T follicular helper cell (primary cell): ENCODE measurements at places on chromosomes 13 and 19.

DNA sequence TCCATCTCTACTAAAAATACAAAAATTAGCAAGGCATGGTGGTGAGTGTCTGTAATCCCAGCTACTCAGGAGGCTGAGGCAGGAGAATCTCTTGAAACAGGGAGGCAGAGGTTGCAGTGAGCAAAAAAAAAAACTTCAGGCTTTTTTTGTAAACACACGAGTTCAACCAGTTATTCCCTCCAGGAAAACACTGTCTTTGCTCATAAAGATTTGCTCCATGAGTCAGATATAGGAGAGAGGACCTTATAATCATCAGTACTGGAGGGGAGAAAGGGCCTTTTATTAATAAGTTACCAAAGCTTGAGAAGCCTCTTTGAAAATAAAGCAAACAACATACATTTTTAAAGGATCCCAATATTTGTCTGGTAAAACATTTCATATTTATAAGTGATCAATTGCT, 110.7 kb downstream of the EFNB2 start:
- no peak for DNase-seq

DNA sequence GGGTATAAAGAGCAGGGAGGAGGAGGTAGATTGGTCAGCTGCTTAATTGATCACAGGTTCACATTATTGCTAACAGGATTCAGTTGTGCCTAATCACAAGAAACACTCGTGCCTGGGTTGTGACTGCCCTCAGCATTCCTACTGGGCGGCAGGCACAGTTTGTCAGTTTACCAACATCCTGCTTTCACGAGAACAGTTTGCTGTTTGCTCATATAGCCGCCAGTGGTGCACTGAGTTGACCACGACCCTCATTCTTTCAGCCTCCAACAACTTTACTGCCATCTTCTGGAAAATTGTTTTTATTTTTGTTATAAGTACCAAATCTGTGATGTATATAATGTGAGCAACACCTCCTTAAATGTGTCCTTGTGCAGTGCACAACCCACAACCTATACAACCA, 16.2 kb upstream of the IFT88 start:
- DNase-seq: no peak

DNA sequence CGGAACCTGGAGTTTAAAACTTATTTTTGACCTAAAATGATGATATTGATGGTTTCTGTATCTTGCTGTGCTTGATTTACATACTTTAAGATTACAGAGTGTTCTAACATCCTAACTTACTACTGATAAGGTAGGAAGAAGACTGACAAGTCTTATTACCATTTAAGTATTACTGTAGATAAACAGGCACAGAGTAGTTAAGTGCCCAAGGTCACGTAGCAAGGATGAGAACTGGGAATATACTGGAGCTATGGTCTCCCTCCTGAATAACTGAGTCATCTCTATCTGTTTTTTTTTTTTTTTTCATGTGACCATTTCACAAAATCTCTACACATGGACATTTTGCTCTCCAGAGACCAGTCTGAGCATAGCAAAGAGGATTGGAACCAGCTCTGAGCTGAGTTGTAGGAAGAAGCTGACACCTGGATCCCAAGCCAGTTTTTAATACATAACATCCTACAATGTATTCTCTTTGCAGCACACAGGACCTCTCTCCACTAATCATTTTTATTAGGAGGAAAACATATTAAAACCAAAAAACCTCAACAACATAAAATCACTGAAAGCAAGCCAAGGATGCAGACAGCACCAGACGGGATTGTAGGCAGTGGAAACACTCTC, 173.5 kb downstream of the DNAJC15 start:
- DNase-seq: no peak

- DNase-seq: no peak
These were observed at the start of gene FAM187B for GRCh38 chr19:35228177-35228930. FAM187B (minus strand) TSS chr19:35228739; CDS start chr19:35228680, 59 bp downstream.

GRCh38 chr19:56118666-56119581, 2.2 kb downstream of the ZNF787 start:
- DNase-seq: no peak

- no peak for DNase-seq
These were observed 579.1 kb downstream of the KCTD12 start for GRCh38 chr13:76307142-76307541.

GRCh38 chr13:36163286-36163685, 32.1 kb upstream of the DCLK1 start:
- no peak for DNase-seq

- DNase-seq: no peak
These were observed 87.8 kb downstream of the IPO5 start for GRCh38 chr13:98041081-98041820.

GRCh38 chr19:46744005-46744691, 1.7 kb upstream of the FKRP start:
- no peak for DNase-seq

DNA sequence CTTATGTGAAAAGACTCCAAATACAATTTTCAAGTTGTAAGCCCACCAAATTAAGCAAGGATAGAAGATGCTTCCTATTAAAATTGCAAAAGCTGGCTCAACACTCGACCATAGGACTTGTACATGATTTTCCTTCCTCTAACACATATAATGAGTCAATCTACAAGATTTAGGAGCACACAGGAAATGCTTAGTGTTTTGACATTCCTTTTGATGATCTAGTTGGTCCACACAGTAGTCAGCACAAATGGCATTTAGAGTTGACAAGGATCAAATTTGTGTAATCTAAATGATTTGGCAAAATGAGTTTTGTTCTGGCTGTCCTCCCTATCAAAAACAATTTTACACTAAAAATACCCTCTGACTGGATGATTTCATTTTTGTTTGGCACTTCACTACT, 340.2 kb downstream of the DIAPH3 start:
- DNase-seq: no peak

DNA sequence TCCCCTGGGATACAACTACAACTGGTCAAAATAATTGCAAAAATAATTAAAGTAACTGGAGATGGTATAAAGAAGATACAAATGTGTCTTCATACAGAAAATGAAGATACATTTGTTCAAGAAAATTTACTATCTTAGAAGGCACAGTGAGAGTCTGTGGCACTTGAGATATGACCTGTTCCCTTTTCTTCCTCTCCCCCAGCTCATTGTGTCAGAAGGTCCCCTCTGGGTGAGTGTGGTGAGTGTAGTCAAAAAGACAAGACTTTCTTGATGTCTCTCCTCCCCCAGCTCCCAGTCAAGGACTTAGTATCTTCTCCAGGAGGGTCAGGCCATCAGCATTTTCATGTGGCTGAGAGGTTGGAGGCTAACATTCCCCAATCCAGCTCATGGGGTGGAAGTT, 51.7 kb downstream of the EDNRB start:
- DNase-seq: no peak

- DNase-seq: no peak
These were observed 7.9 kb upstream of the GGACT start for GRCh38 chr13:100596516-100596915.

GRCh38 chr19:2461751-2462634, 5.2 kb upstream of the LMNB2 start:
- DNase-seq: peak; percentile 24

- no peak for DNase-seq
These were observed 2.4 kb downstream of the ADAMTSL5 start for GRCh38 chr19:1510442-1510806.

DNA sequence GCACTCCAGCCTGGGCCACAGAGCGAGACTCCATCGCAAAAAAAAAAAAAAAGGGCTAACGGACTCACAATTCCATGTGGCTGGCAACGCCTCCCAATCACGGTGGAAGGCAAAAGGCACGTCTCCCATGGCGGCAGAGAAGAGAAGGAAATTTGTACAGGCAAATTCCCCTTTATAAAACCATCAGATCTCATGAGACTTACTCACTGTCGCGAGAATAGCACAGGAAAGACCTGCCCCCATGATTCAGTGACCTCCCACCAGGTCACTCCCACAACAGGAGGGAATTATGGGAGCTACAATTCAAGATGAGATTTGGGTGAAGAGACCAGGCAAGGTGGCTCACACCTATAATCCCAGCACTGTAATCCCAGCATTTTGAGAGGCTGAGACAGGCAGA, 18.7 kb upstream of the NMRK2 start:
- DNase-seq: no peak

GRCh38 chr19:51549533-51550324, 18.3 kb upstream of the SIGLEC6 start:
- DNase-seq: no peak

DNA sequence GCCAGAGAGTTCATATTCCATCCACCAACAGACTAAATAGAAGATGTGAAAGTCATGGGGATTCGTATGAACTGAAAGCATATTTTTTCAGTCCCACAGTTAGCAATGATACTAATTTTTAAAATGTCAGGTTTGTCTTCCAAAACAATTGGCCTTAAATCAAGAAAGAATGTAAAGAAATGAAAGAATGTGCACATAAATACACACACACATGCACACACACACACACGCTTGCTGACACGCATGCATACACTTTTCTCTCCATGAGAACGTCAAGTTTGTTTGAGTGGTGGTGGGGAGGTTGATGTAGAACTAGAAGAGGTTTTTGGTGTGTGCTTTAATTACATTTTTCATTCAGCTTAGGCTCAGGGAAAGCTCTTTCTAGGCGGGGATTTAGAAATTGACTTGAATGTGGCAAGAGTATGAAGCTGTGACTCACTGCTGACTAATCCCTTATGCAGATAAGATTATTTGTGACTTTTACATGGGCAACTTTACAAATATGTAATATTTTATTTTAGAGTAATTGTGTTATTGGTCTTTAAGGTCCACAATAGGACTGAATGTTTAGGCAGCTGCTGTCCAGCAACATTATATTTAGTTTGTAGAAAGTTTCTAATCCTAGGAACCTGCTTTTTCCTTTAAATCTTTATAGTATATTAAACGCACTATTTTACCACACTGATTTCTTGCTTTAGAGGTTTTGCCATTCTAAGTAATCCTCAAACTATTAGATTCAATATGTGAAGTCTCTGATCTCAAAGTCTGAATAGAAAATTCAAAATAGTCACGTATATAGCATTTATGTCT, 18.8 kb downstream of the FLT1 start:
- no peak for DNase-seq

GRCh38 chr13:74025369-74025768, 108.8 kb downstream of the KLF12 start:
- DNase-seq: no peak

DNA sequence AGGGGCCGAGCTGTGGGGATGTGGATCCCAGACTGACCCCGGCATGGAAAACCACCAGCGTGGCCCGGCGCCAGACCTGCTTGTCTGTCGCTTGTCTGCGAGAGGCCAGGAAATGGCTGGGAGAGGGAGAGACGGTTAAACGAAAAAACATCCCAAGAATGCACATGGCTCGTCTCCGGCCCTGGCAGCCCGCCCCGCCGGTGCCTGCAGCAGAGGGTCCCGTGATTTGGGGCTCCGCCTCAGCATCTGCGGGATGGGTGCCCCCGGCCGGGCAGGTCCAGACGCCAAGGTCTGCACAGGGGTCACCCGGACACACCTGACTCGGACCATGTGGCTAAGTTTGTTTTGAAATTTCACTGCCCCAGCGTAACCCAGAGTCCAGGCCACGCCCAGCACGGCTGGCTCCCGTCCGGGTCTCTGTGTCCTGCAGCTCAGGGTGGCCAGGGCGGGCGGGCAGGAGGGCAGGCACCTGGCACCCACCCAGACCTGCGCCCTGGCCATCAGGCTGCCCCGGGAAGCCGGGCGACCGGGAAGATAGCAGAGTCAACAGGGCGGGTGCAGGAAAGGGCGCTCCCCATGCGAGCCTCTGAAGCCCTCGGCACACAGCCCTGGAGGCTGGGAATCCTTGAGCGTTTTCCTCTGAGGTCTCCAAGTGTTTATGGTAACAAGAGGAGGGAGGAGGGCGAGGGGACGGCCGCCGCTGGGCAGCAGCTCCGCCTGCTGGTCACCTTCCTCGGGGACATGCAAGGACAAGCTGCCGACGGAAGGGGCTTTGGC, 103.2 kb downstream of the GADD45B start:
- peak; percentile 18 for DNase-seq

DNA sequence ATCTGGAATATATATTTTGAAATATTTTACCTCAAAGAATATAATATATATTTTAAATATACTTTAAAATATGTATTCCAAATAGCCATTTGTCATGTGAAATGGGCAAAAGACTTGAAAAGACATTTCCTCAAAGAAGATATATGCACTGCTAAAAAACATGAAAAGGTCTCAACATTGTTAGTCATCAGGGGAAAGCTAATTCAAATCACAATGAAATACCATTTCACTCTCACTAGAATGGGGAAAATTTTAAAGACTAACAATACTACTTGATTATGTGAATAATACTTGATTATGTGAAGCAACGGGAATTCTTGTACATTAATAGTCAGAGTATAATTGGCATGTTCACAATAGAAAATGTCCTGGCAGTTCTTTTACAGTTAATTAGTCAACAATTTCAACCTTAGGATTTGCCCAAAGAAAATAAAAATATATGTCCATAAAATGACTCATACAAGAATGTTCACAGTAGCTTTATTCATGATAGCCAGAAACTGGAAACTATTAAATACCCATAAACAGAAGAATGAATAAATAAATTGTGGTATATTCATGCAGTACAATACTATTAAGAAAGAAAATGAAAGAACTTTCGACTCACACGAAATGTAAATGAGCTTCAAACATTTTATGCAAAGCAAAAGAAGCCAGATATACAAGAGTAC, 6.8 kb upstream of the KBTBD6 start:
- no peak for DNase-seq

- DNase-seq: no peak
These were observed 409.0 kb downstream of the GPC6 start for GRCh38 chr13:93635616-93636032.

DNA sequence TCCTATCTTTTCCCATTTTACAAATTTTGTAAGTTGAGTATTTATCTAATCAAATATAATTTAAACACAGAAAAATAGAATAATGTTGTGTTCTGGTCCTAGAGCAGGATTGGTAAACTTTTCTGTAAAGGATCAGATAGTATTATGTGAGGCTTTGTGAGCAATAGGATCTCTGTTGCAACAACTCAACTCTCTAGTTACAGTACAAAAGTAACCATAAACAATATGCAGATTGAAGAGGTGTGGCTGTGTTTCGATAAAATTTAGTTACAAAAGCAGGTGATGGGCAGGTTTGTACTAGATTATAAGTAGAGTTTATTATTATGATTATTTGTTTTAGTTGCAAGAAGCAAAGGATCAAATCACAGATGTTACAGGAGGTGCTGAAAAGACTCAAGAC, 15.2 kb upstream of the C1QTNF9B start:
- no peak for DNase-seq

DNA sequence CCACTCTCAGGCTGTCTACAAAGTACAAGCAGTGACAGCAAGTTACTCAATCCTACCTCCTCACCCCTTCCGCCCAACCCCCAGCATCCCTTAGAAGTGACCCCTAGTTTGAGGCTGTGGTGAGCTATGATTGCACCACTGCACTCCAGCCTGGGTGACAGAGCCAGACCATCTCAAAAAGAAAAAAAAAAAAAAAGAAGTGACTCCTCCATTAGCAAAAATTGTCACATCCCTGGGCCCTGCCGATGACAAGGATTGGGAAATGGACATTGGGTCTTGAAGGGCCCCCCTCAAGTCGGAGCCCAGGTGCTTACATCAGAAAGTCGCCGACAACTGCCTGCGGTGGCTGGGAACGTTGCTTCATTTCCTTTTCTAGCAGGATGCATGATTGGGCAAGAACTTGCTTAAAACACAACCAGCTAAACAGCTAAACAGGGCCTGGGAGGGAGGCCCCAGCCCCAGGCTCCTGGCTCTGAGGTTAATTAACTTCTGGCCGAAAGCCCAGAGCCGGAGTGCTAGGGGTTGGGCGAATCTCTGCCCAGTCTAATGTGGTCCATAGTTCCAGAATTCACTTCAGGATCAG, 15.3 kb downstream of the RAB3D start:
- DNase-seq: no peak
